GM18507 (cell line): ENCODE measurements at places on chromosomes 16 and 17.
A peak's percentile ranks its signal among the peaks of the same experiment; 100 is the strongest.

DNA sequence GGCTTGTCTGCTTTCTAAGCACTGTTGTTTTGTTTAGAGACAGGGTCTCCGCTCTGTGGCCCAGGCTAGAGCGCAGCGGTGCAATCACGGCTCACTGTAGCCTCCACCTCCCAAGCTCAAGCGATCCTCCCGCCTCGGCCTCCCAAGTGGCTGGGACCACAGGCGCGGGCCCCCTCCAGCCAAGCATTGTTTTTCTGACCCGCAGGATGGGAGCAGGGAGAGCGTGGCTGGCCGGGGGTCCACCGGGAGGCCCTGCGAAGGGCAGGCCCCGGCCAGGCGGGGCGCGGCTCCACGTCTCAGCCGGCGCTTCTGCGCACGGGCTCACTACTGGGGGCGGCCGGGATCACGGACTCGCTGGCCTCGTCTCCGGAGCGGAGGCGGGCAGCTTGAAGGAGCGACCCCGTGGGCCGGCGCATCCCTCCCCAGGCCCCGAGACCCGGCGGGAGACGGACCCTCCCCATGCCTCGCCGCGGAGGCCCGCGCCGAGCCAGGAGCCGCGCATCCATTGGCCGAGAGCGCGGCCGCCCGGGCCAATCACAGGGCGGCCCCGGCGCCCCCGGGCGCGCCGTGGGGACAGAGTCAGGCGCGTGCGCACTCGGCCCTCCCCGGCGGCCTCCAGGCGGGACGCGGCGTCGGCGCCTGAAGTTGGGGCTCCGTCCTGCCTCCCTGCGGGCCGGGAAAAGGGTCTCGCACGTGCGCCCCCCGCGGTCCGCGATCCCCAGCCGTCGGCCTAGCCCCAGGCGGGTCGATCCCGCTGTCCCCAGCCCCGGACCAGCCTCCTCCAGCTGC is 24.9 kb downstream of the ACTG1 start:
- peak; percentile 91 for DNase-seq

GRCh38 chr16:46658925-46659324 is 30.1 kb downstream of the VPS35 start:
- peak; percentile 22 for DNase-seq

DNA sequence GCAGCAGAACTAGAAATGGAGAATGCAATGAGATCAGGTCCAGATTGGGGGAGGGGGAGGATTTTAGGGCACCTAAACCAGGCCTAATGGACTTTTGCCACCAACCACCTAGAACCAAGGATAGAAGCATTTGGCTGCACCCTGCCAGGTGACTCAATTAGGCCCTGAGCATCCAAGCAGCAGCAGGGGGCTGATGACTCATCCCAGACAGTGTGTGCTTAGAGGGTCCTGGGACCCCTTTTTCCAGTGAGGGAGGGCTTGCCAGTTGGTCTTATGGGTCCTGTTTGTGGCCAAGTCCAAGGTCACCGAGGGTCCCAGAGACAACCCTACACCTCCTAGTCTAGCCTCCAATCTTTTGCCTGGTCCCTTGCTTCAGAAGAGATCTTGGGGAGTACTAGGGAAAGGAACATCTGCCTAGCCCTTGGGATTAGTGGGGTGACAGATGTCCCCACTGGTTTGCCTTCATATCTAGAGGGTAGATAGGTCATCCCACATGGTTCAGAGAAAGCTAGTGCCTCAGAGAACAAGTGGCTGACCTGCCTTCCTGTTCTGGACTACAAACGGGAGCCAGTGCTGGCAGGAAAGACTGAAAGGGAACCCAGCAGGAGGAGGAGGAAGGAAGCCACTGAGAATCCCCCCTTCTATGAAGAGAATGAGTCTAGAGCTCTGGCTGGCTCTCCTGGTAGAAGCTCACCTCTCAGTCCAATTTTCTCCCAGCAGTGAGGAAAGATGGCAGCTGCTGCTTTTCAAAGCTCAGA is 1.6 kb upstream of the TBKBP1 start:
- DNase-seq, result no peak

DNA sequence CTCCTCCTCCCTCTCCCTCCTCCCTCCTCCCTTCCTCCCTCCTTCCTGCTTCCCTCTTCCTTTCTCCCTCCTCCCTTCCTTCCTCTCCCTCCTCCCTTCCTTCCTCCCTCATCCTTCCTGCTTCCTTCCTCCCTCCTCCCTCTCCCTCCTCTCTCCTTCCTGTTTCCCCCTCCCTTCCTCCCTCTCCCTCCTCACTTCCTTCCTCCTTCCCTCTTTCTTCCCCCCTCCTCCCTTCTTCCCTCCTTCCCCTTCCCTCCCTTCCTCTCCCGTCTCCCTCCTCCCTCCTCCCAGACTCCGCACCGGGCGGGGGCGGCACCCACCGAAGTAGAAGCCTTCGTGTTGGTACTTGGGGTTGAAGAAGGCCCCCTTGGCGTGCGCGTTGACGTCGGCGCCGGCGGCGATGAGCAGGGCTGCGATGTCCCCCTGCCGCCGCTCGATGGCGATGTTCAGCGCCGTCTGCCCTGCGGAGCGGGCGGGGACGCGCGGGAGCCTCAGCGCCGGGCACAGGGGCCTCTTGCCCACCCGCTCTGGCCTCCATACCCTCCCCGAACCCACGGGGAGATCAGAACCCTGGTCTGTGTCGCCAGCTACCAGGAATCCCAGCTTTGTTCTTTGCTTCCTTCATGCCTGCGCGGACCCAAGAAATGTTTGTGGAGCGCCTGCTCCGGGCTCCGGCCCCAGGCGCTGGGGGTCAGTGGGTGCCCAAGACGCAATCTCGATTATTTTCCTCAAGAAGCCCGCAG is 22.2 kb downstream of the TRPV3 start:
- peak; percentile 64 for DNase-seq

DNA sequence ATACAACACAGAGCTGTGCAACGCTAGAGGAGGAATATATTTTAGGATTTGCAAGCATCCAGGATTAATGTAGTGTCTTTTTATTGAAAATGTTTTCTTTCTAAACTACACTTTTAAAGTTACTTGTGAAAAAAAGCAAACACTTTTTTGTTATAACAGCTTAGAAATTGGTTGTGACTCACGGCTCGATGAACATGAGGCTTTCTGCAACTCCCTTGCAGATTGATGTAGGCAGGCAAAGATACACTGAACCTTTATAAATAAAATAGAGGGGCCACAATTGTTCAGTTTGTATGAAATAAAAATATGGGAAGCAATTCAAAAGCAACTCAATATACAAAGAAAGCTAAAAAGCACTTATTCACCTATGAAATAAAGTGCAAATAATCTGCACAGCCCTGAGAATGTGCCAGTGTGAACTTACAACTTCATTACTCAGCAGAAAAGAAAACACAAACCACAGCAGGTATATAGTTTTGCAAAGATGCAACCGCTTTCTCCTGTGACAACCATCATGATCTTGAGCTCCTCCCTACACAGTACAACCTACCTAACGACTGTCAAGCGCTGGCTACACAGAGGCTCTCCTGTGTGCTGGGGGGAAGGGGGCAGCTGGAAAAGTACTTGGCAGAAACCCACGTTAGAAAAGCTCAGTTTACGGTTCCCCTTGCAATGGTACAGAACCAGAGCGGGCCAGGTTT is 948 bp downstream of the LUC7L start:
- no peak for DNase-seq

GRCh38 chr16:88375996-88376834 is 6.5 kb upstream of the ZNF469 start:
- no peak for DNase-seq

GRCh38 chr17:3808701-3809100 is 7.7 kb upstream of the ITGAE start:
- no peak for DNase-seq

DNA sequence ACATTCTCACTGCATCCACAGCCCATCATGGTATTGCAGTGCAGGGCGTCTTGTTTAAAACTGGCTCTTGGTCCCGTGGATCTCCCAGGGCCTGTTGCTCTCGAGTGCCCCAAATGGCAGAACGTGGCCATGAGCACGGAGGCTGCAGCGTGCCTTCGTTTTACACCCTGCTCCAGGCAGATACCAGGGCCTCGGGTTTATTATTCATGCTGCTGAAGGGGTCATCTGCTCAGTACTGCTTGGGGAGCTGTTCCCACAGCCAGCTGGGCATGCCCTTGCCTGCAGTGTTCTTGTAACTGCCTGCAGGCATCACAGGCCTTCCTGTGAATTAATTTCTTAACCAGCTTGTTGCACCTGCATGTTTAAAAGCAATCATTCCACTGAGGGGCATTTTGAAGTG is 129.7 kb upstream of the CHMP6 start:
- DNase-seq, result no peak

DNA sequence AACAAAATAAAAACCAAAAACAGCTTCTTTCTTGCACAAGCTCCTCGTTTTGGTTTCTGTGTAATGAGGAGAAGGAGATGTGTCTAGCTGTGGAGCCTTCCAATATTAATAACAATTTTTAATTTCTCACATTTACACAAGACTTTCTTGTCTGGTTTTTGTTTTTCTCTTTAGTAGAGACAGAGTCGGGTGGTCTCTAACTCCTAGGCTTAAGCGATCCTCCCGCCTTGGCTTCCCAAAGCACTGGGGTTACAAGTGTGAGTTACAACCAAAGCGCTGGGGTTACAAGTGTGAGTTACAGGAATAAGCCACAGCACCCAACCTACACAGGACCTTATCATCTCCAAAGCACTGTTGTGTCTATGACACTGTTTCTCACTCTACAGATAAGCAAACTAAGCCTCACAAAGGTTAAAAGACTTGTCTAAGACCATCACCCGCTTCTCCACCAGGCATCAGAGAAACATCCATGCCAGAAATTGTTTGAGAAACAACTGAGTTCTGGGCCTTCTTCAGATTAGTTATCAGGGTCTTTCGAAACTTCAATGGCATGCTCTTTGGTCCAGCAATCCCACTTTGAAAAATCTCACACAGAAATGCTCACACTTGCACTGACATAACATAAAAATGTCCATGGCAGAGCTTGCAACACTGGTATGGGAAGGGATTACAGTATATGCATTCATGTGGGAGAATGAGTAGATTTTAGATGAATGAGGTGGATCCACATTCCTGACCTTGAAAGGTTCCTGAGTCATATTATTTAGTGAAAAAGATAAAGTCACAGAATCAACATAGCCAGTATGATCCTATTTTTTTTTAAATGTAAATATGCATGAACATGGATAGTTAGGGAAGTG is 3.9 kb downstream of the ABAT start:
- DNase-seq, result no peak

GRCh38 chr17:6651919-6652452 is 424 bp downstream of the C17orf100 start:
- DNase-seq, result no peak

DNA sequence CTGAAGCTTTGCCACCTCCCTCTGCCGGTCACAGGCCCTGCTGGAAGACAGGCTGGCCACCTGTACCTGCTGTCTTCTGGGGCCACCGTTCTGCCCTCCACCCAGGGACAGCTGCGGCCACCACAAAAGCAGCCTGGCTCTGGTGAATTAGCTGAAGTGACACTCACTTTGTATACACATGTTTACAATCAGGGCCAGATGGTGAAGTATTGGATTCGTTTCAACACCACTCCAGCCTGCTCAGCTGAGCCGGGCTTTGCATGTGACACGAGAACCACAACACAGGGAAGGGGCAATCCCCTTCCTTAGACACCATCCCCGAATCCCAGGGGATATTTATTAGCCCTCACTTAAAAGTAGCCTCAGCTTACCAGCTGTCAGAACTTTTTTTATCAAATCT is 191.5 kb upstream of the RPL38 start:
- DNase-seq, result no peak

DNA sequence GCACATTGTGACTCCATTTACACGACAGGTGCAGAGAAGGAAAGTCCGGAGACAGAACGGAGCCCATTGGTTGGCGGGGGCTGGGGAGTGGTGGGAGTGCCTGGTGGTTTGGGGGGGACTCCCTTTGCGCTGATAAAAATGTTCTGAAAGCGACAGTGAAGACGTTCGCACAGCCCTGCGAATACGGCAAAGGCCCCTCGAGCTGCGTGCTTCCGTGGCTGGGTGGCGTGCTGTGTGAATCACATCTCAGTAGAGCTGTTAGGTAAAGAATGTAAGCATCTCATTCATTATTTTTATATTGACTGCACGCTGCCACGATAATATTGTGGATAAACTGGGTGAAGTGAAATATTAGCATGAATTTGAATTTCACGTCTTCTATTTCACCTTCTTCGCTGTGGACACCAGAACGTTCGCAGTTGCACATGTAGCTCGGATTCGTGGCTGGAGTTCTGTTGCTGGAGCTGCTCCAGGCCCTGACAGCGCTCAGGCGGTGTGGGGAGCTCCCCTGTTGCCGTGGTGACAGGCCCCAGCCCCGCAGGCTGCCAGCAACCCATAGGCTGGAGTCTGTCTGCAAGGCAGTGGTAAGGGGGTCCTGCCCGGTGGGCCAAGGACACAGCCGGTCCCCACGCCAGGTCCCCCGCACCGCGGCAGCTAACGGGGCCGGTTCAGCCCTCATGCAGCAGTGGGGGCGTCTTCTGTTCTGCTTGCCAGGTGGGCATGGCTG is 44.6 kb downstream of the SOX8 start:
- no peak for DNase-seq

DNA sequence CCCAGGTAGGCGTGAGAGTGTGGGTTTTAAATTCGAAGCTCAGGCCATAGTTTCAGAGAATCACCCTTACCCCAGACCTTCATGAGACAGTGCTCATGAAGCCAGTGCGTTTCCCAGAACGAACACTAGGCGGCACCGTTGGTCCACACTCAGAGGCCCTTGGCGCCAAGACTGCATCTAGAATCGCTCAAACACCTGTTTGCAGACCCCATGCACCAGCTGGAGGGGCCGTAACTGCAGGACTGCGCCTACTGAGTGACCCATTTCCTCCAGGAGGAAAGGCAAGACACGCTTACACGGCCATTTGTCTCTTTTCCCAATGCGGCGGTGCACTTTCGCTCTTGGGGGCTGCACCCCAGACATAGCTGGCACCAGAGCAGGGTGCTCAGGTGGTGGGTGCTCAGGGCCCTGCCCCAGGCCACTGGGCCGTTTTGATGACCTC is 34.0 kb downstream of the ADGRG5 start:
- peak; percentile 56 for DNase-seq

- DNase-seq, result no peak
Measured at GRCh38 chr17:33806631-33807030, 448.5 kb upstream of the CCL2 start.

GRCh38 chr16:48231727-48232492 is 12.2 kb upstream of the LONP2 start:
- DNase-seq, result peak; percentile 12

GRCh38 chr16:69145658-69146057 is 13.2 kb downstream of the UTP4 start:
- no peak for DNase-seq
